ENCODE measurements at places on chromosomes 7 and 10.
A peak's percentile ranks its signal among the peaks of the same experiment; 100 is the strongest.

- DNase-seq = no peak
Observed at GRCh38 chr10:113313048-113313602, 239.7 kb upstream of the HABP2 start.

DNA sequence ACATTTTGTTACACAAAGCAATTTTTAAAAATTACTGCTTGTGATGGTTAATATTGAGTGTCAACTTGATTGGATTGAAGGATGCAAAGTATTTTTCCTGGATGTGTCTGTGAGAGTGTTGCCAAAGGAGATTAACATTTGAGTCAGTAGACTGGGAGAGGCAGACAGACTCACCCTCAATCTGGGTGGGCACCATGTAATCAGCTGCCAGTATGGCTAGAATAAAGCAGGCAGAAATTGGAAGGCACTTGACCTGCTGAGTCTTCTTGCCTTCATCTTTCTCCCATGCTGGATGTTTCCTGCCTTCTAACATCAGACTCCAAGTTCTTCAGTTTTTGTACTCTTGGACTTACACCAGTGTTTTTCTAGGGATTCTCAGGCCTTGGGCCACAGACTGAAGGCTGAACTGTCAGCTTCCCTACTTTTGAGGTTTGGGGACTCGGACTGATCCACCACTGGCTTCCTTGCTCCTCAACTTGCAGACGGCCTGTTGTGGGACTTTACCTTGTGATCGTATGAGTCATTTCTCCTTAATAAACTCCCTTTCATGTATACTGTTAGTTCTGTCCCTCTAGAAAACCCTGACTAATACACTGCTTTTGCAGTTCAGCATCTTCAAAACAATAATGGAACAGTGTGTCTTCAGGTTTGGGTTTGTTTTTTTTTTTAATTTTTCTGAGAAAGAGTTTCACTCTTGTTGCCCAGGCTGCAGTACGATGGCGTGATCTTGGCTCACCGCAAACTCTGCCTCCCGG lies 244.1 kb upstream of the SEMA3C start:
- DNase-seq = no peak

- DNase-seq = peak; percentile 64
Observed at GRCh38 chr7:70693321-70693685, 438.6 kb upstream of the GALNT17 start.

DNA sequence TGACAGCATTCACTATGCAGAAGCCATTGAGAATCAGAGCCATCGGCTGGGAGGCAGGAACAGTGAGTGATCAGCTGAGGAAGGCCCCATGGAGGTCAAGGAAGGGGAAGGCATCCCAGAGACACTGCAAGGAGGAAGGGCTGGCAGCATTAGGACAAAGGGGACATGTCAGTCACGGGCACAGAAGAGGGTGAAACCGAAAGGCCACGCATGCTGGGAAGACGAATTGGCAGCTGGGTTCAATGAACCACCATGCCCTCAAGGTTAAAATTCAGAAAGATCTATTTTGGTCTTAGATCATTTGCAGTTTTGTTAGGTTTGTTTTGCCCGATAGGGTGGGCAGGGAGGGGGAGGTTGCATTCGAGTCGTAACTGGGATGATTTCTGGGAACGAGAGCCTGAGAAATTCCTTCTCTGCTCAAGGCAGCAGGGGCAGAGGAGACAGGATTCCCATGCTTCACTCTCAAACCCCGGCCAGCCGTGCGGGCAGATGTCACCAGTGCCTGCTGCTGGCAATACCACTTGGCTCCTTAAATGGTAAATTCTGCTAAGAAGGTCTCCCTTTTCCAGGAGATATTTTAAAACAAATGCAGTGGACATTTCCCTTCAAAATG lies 57.7 kb downstream of the ASB13 start:
- DNase-seq = no peak

- no peak for DNase-seq
Observed at GRCh38 chr10:81031774-81032173, 494.1 kb downstream of the SH2D4B start.

- no peak for DNase-seq
Observed at GRCh38 chr10:14736600-14737081, 38.1 kb downstream of the FAM107B start.

- no peak for DNase-seq
Observed at GRCh38 chr7:17242504-17242903, 55.9 kb upstream of the AHR start.

GRCh38 chr7:26099236-26099635 lies 52.8 kb upstream of the NFE2L3 start:
- no peak for DNase-seq

GRCh38 chr10:5563991-5564536 lies 39.3 kb downstream of the CALML3 start:
- peak; percentile 69 for DNase-seq
